ENCODE measurements at places on chromosomes 3 and 15.

GRCh38 chr3:156750191-156750873, 75.8 kb upstream of the LEKR1 start:
- DNase-seq = no peak

DNA sequence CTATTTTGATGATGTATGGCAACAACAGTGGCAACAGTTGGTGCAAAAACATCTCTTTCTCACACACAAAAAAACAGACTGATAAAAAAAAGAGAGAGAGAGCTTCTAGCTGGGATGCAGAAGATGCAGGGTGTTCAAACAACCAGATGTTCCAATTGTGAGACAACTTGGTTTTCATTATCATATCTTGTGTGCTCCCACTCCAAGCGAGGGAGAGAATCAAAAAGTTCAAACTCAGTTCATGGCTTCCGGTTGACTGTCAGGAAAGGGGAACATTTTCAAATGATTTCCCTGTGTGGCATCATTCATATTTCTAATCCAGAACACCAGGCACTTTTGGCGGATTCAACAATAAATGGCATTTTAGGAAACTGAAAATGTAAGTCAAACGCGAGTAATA, 72.1 kb downstream of the RSL24D1 start:
- DNase-seq = no peak

DNA sequence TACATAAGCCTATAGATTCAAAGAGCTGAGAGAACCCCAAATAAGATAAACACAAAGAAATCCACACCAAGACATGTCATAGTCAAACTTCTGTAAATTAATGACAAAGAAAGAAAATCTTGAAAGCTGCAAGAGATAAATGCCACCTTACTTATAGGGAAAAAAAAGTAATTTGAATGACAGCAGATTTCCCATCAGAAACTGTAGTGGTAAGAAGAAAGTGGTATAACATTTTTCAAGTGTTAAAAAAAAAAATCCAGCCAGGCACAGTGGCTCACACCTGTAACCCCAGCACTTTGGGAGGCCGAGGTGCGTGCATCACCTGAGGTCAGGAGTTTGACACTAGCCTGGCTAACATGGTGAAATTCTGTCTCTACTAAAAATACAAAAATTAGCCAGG, 37.4 kb downstream of the CFAP92 start:
- no peak for DNase-seq

GRCh38 chr3:59180006-59180405, 130.2 kb upstream of the CFAP20DC start:
- no peak for DNase-seq

GRCh38 chr3:173214576-173214975, 73.5 kb upstream of the SPATA16 start:
- DNase-seq = no peak

Measured in stimulated activated CD8-positive, alpha-beta memory T cell treated with anti-CD3 and anti-CD28 coated beads, Interleukin-2, amount 100 ng/mL, for 1 hour (primary cell).